ENCODE measurements at places on chromosomes 16 and 17. TPM values are rescaled to one million over a fixed set of nuclear protein-coding genes. Genes with fewer than 3 reads are reported as not detected.

PRAC1 gene
- not detected for total RNA-seq

MYH3 gene
- under 0.01 TPM for total RNA-seq

RASL10B gene
- not detected for total RNA-seq

CEP112 gene
- 9.1 TPM for total RNA-seq

MC1R gene
- total RNA-seq, result 1.1 TPM

TMEM94 gene
- 48.6 TPM for total RNA-seq

PRSS27 gene
- under 0.01 TPM for total RNA-seq

SLC35G3 gene
- not detected for total RNA-seq

CNTNAP1 gene
- total RNA-seq, result 40.8 TPM

USP31 gene
- total RNA-seq, result 10.6 TPM

TEX19 gene
- not detected for total RNA-seq

MYCBPAP gene
- 0.67 TPM for total RNA-seq

KNOP1 gene
- 36.3 TPM for total RNA-seq

ARL2BP gene
- total RNA-seq, result 117 TPM

CYTH1 gene
- 44.8 TPM for total RNA-seq

CSNK2A2 gene
- total RNA-seq, result 34.1 TPM

MPO gene
- total RNA-seq, result not detected

CD300E gene
- not detected for total RNA-seq

All from mammary microvascular endothelial cell (primary cell).